Activated effector memory CD4-positive, alpha-beta T cell treated with Interleukin-2 at 50 U/mL for 16 hours (primary cell): ENCODE measurements at places on chromosomes 11 and 22.

DNA sequence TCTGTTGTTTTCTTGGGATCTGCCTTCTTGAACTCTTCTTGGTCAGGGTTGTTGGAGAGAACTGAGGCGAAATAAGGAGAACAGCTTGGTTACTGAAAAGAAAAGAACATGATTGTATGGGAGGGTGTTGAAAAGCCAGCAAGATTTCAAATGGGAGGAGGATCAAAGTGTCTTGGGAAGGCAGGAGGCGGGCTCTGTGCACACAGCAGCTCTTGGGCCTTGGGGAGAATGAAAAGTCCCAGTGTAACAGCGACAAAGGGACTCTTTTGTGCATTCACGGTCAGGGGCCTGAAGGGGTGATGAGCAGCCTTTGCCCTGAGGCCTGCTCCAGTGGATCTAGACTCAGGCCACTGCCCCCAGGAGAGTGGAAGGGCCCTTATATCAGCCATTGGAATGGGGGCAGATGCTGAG lies 135.4 kb downstream of the ADAMTS15 start:
- DNase-seq: no peak

GRCh38 chr11:80086496-80087055 lies 645.7 kb upstream of the TENM4 start:
- DNase-seq: no peak

DNA sequence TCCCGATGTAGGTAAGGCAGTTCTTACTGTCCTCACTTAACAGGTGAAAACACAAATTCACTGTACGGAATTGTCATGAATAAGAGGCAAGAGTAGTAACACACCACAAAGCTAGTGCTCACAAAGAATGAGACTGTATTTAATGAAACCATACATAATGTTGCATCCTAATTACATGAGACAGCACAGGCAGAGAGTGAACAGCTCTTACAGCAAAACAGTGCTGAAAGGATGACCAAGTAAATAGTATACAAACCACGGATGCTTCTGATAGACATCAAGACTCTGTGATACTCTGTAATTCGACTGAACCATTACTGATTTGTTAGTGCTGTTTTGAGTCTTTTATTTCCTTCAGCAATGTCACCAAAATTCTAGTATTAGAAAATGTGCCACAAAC lies 282.3 kb downstream of the TTC28 start:
- no peak for DNase-seq

GRCh38 chr22:24486501-24486921 lies 8.6 kb upstream of the UPB1 start:
- DNase-seq: no peak

DNA sequence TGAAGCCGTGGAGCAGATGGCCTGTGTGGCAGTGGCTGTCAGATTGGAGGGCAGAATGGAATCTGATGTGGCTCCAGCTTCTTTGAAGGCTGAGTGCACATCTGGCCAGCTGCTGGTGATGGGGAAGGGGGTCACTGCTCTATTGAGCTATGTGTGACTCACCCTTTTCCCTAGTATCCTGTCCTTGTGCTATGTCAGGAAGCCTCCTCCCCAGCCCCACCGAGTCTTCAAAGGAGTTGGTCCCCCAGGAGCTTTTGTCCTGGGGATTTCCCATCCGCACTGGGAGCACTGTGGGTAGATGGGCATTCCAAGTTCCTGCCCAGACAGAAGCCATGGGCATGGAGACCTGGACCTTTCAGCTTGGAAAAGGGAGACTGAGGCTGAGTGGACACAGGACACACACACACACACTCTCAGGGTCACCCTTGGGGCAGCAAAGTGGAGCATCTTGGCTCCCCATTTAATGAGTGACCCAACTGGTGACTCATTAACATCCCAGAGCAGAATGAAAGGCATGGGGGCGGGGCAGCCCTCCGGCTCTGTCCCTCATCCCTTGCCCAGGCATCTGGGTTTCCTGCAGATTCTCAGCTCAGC lies 3.3 kb downstream of the SERPINH1 start:
- DNase-seq: no peak

DNA sequence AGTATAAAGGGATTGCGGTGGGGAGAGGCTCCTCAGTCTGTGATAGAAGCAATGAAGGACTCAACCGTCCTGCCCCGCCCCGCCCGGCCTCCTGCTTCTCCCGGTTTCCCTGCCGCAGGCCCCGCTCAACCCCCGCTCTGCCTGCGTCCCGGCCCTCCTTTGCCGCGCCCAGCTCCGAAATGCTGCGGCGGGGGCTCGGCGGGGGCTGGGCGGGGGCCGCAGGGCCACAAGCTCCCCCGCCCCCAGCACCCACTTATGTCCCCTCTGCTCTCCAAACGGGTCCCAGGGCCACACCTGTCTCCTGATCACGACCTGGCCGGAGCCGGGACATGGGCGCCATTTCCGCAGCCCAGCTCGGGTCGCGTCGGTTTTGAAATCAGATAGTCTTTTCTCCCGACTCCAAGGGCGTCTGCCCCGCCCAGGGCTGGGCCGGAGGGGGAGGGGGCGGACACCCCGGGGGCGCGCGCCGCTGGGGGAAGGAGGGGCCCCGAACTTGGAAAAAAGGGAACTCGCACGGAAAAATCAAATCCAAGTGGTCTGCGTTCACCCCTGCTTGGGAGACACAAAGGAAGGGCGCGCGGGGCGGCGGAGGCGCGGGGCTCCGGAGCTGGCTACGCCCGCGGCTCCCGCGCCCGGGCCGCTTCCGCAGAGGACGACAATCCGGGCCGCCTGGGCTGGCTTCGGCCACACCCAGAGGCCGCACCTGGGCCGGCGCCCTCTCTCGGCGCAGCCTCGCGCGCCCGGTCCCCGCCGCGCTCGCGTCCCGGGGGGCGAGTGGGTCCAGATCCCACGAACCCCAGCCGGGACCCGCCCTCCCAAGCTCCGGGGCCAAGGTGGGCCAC lies 70.6 kb upstream of the EP300 start:
- peak; percentile 50 for DNase-seq

DNA sequence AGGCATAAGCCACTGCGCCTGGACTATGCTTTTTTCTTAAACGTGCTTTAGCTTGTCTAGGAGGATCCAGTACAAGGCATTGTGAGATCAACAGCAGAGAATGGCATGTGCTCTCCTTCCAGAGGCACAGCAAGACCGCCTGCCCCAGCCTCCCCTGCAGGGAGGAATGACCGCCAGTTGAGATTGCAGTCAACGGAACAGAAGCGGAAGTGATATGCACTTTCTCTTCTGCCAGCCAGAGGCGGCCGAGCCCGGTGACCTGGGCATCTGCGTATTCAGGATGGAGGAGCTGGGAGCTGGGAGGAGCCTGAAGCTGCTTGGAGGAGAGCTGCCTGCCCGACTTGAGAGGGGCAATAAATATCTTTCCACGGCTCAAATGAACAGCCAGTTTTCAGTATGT lies 243.0 kb downstream of the CTTN start:
- no peak for DNase-seq
